ENCODE measurements at places on chromosomes 7 and 10.

DNA sequence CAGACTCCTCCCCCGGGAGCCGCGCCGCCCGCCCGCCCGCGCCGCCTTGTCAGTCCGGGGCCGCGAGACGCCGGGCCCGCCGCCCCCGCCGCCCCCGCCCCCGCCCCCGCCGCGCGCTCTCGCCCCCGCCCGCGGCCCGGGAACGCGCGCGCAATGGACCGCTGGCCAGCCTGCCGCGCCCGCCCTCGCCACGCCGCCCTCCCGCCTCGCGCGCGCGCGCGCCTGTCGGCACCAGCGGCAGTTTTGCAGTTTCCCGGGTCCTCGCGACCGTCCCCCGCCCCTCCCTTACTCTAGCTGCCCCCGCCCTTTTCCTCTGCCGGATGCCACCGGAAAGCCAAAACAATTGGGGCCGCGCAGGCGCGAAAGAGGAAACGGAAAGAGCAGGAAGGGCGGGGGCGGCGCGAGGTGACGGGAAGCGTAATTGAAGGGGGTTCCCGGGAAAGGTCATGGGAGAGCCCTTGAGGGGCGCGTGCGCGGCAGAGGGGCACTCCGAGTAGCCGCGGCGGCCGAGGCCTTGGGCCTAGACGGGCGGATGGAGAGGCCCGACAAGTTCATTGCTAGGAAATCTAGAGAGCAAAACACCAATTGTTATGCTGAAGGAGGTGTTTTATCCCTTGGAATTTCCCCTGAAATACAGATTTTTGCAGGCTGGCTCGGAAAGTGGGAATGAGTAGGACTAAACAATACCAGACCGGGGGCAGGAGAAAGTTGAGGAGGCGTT is 400 bp upstream of the KBTBD2 start:
- DNase-seq, result peak; percentile 97

DNA sequence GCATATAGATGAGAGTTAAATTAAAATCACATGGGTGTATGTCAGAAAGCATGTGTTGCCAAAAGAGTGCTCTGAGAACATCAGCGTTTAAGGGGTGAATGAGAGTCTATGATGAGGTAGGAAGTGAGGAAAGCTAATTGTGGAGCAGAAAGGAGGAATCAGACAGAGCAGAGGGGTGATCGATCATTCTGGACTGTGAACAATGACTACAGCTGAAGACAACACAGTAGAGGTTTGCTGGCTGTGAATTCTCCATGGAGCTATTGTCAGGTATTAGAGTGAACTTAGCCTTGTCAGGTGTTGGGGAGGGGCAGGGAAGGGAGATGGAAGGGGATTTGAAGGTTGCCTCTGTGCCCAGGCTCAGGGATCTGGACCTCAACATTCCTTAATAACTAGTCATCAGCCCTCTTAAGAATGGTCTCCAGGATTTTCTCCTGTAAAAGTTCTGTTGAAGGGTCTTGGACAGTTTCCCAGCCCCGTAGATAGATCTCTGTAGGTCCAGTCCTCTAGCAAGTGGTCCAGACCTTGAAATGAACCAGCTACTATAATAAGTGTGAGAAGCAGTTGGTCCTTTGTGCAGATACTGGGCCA is 57.1 kb downstream of the KIF5B start:
- DNase-seq, result no peak

DNA sequence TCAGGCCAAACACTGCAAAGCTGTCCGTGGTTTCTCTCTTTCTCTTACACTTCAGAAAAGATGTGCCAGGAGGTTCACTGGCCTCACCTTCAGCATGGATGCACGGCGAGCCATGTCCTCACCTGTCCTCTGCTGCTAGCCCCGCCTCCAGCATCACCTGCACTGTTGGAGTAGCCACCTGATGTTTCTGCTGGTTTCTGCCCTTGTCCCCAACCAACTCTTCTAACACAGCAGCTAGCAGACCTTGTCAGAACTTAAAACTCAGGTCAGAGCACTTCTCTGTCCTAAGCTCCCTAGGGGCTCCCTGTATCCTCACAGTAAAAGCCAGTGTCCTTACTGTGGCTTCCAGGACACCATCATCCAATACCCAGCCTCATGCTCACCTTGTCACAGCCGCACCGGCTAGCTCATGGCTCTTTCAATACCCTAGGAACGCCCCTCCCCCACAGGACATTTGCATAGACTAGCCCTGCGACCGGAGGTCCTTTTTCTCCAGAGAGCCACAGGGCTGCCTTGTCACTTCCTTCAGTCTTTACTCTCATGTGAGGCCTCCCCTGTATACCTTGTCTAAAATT is 15.2 kb downstream of the PALD1 start:
- peak; percentile 73 for DNase-seq

GRCh38 chr7:158782761-158783401 is 46.4 kb downstream of the ESYT2 start:
- DNase-seq, result peak; percentile 41

DNA sequence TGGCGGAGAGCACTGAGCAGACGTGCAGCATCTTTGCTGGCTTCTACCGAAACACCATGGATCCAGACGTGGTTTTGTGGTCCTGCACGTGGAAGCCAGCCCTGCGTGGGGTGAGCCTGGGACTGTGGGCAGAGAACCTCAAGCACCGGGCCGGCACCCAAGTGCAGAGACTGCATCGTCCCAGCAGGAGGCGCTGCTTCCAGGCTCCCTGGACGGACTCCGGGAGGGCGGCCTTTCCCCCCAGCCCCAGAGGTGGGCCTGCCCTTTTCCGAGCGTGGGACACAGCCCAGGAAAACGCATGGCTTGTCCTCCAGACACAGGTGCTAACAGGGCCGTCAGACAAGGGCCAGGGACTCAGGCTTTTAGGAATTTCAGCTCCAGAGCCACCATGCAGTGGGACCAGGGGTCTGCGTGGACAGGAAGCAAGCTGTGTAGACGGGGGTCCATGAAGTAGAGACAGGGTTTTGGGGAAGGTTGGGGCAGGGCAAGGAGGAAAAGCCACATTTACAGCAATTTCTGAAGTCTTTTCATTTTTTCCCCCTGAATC is 303.9 kb downstream of the WDR37 start:
- no peak for DNase-seq

- DNase-seq, result no peak
Measured at GRCh38 chr10:106360870-106361269, 803.6 kb downstream of the SORCS1 start.
